ENCODE measurements at places on chromosomes 12 and 14.

DNA sequence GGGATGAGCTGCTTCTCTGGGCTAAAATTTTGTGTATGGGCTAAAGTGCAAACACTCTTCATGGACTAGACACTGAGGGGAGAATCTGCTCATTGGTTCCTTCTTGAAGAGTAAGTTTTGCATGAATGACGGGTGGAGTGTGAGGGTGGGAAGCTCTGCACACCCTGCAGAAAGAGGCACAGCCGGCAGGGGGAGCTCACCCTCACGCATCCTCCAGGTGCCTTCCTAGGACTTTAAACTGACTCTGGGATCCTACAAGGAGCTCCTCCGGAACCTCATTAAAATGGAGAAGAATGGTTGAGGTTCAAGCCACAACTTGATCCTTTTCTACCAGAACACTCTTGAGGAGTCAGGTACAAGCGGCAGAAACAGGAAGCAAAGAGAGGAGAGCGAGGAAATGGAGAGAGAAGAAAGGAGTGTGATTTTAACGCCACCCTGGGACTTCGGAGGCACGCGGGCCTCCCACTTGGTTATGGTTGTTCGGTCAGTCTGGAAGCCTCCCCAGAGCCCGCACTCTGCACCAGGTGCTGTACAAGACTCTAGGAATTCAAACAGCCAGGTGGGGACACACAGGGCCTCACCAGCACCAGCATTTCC is 87.5 kb downstream of the SETD3 start:
- peak; percentile 47 for DNase-seq

GRCh38 chr14:94893411-94894160 is 123.7 kb upstream of the GSC start:
- DNase-seq = no peak

DNA sequence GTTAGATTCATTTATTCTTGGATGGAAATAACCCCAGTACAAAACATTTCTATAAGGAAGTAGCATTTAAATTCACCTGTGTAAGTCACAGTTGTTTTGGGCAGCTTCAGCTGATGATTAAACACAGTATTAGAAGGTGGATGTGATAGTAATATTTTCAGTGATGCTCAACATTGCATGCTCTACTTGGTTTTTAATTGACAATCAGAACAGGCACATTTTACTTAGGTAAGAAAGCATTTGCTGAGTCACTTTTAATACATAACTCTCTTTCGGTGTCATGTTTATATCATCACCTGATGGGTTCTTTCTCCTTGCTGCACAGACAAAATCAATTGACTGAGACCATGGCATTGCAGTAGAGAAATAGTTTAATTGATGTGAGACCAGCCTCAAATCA is 80.7 kb downstream of the CMAS start:
- DNase-seq = no peak

- no peak for DNase-seq
Measured at GRCh38 chr14:25485381-25485780, 435.4 kb upstream of the STXBP6 start.

GRCh38 chr12:1322821-1323220 is 271.6 kb downstream of the FBXL14 start:
- DNase-seq = no peak

- DNase-seq = no peak
Measured at GRCh38 chr12:91507754-91508153, 325.1 kb upstream of the DCN start.

GRCh38 chr12:113162102-113163029 is 12.8 kb downstream of the CFAP73 start:
- no peak for DNase-seq

DNA sequence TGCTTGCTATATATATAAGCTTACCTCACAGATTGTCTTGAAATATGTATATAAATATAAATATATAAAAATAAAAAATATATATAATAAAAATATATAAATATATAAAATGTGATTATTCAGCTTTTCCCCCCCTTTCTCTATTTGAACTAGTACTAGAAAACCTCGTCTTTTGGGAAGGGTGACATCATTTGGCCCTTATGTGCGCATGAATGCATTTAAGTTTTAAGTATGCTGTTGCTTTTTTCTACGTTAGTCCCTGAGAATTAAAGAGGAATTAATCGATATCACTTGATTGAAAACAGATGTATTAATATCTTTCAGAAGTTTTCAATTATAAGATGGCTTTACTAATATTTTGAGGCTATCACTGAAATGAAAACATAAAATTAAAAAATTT is 69.9 kb downstream of the RAD51B start:
- no peak for DNase-seq

DNA sequence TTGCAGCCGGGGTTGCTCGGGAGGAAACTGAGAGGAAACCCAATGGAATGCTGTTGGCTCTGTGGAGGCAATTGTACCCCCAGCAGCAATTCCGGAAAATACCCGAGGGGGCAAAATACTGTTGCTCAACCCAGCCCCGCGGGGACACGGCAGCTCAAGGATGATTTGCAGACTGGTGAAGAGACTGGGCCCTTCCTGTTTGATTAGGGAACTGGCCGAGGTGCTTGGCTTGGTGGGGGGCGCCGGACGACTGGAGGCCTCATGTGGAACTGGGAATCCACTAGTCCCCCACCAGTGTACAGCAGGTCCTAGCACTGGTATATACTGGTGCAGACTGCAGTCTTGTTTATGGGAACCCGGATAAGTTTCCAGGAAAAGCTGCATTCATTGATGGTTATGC is 10.3 kb upstream of the RNASE12 start:
- peak; percentile 77 for DNase-seq

DNA sequence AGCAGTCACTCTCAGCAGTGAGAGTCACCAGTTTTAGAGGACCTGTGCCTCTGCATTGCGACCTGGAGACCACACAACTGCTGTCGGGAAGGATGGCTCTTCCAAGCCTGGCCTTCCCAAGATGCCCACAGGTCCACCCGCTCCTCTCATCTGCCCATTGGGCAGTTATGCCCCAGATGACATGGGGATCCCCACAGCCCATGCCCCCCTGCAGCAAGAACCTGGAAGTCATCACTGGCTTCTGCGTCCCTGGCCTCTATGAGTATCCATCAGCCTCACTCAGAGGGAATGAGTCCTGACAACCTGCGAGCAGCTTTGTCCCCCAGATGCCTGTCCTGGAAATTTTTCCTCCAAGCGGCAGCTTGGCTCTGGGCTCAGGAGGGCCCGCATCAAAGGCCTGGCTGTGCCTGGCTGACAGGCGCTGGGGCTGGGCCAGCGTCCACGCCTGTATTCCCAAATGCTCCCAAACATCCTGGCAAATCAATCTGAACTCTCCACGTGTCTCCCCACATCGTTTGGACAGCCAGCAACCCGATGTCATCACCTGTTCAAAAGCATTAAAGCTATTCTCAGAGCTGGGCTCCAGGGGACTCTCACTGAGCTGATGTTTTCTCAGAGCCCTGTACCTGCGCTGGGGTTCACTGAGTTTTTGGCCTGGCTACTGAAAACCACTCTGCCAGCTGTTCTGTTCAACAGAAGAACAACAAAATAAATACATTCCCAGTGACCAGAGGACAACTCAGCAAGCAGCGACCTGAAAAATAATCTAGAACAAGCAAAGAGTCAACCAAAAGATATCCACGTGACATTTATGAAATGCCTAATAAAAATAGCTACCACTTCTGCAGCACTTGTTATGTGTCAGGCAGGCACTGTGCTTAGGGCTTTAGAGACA is 57.8 kb downstream of the CLMN start:
- DNase-seq = no peak

GRCh38 chr12:103729499-103729898 is 111.5 kb downstream of the NT5DC3 start:
- DNase-seq = no peak

DNA sequence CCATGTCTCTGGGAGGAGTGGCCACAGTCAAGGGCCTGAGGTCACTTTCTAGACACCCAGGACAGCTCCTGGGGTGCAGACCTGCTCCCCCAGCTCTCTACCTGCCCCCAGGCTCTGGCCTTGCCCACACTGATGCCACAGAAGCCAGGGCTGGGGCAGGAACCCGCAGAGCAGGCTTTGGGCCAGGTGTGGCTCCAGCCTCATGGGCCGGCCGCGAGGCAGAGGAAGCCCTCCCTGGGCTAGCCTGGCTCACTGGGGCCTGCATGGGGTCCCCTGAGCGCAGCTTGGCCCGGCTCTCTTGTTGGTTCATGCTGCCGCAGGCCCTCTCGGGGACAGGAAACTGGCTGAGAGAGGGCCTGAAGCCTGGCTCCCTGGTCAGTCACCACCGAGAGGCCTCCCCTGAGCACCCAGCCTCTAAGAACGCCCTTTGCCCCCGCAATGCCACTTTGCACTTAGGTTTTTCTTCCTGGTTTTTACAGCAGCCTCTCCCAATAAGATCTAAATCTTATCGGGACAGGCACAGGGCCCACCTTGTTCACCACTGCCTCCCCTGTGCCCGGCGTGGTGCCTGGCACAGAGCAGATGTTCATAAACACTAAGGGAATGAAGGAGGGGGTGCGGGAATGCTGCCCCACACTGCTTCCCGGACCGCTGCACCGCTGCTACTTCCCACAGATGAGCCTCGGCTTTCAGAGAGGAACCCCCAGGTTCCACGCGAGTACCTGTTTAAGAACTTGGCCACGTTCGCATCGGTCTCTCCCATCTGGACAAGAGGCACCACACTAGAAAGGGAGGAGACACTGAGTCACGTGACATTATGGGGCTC is 14.7 kb downstream of the MMAB start:
- no peak for DNase-seq

DNA sequence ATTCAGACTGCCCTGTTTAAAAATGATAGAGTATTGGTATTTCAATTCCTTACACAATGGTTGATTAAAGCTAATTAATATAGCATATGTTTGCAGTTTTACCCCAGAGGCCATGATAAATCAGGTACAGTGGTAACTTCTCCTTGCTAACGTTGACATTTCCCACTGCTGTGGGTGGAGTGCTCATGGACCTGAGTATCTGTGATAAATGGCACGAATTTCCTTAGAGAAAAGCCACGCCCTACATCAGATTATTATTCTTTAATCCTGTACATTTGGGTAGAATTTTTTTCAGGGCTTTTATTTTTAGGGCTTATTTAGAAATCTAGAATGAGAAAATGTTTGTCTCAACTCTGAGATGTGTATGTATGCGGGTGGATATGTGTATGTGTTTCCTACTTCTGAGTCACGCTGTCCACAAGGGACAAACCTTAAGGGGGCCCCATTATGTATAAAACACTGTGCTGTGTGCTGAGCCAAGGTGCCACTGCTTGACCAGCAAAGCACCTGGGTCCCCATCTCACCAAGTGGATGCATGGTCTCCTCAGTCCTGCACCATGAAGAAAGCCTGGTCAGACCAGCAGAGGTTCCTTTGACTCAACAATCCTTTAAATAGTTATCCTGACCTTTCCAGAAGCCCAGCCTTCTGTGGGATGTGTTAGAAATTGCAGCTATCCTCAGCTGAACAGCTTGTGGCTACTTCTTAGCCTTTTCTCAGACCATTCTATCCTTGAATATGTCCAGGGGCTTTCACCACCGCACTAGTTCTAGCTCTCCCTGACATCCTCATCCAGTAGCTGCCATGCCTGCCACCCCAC is 57.9 kb upstream of the STK38L start:
- no peak for DNase-seq

- peak; percentile 42 for DNase-seq
Measured at GRCh38 chr14:86057018-86057667, 527.2 kb downstream of the FLRT2 start.

- no peak for DNase-seq
Measured at GRCh38 chr12:12582193-12582881, 19.7 kb upstream of the DUSP16 start.

DNA sequence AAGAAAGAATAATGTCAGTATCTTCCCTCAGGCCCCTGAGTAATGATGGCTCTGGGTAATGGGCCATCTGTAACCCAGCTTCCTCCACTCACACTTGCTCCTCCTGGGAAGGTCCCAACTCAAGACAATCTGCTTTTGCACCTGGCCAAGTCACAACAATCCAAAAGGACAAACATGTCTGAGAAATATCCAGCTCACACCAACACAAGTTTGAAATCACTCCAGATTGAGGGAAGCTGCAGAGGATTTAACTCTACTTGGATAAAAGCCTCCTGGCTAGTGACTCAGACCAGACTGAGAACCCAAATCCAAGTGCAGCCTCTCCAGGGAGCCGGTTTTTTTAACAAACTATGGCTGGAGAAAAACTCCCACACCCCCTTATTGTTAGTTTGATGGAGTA is 34.2 kb downstream of the RTRAF start:
- no peak for DNase-seq

DNA sequence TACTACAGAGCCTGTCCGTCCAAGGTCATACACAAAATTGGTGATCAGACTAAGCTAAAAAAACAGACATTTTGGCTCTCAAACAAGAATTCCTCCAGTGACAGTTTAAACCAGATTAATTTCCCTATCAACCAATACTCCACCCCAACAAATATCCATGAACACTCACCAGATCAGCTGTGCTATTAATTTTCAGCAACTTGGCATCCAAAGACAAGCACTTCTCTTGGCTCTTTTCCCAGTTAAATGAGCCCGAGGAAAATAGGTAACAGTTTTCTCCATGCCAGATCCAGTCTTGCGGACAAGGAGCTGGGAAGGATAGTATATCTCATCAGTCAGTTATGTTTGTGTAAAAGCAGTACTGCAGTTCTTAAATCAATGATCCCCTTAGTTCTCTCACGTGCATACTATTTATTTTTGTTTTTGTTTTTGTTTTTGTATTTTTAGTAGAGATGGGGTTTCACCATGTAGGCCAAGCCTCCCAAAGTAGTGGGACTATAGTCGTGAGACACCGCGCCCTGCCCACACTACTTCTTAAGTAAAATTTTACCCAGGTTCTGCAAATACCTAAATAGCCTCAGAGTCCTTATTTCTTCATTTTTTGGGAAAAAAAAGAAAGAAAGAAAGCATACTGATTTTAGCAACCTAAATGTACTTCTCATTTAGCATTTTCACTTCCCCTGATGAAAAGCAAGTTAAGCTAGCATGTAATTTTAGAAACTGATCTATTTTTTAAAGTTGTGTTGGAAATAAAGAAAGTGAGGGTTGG is 11.1 kb downstream of the OLR1 start:
- no peak for DNase-seq

DNA sequence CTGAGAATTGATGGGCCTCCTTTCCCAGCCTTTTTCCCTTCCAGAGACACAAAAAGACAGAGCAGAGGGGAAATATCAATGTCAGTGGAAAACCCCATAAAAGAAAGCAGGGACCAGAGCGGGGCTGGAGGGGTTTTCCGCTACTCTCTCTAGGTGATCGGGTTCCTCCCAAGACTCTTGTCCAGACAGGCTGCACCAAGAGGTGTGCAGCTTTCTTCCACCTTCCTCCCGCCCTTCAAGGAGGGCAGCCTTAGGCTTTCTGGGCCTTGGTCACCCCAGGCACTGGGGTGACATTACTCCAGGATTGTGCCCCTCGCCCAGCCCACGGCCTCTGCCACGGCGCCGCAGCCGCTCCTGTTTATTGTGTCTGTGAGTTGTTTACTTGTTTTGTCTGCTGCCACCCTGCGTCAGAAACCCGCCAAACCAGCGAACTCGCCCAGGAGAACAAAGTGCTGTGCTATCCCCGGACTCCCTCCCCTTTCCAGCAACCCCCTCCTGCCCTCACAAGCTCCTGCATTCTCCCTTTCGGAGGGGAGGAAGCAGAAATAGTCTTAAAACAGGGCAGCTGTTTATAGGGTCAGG is 6.7 kb upstream of the HOXC6 start:
- no peak for DNase-seq

GRCh38 chr14:87409393-87409792 is 583.6 kb downstream of the GALC start:
- DNase-seq = no peak

All from NB4 (cell line).